ENCODE measurements at places on chromosomes 5 and 9.

DNA sequence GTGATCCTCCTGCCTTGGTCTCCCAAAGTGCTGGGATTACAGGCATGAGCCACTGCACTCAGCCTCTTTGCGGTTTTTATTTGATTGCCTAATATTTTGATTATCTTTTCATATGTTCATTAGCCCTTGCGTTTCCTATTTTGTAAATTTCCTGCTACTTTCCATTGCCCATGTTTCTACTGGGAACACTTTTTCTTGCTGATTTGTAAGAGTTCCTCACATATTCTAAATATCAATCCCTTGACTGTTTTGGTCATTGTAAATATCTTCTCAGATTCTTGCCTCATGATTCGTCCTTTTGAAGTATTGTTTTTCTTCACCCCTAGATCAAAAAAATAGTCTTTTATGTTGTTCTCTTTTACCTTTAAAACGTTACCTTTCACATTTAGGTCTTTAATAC lies 37.9 kb upstream of the TTC1 start:
- DNase-seq, result no peak

DNA sequence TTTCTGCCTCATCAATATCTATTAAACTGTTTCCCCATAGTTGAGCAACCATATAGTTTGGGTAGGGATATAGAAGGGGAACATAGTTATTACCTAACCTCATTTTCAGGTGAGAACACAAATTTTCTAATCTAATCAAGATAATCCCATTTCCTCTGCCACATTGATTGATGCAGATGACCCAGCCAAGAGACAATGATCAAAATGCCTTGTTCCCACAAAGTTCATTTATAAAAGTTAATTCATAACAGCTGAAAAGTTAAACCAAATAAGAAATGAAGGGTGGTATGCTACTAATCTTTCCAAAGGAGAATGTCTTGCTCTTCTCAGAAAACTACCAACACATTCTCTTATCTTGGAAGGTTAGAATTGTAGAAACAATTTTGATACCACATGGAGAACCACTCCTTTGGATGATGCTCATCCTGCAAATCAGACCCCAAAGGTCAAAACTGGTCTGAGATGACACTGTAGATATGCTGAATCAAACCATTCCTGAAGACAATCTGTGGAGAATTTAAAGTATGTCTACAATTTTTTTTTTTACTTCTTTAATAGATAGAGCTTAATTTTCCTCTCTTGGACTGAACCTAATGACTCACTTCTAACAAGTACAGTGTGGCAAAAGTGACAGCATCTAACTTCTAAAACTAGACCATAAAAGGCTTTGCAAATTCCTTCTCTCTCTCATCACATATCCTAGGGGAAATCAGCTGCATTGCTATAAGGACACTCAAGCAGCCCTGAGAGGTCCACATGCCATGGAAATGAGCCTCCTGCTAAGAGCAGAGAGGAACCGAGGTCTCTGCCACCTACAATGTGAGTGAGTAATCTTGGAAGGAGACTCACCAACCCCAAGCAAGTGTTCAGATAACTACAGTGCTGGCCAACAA lies 586.7 kb upstream of the TUSC1 start:
- no peak for DNase-seq

DNA sequence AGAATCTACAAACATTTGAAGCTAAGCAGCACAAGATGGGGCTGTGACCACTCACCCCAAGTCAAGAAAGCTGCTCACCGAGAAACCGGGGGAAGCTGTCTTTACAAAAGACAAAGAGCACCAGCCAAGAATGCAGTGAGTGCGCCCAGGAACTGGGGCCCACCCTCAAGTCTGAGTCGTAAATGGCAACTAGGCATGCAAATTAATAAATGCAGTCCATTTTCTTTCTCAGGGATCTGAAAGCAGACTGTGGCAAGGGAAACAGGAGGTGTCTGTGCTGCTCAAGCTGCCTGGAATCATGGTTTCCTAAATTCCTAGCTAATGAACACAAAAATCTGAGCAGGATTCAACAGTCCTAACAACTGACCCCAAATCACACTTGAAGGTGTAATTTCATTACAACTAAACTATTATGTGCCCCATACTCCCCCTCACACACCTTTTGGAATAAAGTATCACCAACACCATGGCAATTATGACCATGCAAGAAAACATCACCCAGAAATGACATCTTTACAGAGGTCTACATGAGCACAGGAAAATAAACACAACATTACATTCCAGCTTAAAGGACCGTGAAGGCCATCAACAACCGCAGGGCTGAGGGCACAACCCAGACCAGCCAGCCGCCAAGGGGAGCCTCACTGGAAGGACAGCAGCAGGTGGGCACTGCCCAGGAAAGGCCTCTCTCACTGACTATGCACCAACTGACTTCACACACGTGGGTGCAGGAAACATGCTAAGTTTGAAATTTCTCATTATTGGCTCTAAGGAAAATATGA lies 17.6 kb downstream of the NSUN2 start:
- no peak for DNase-seq

DNA sequence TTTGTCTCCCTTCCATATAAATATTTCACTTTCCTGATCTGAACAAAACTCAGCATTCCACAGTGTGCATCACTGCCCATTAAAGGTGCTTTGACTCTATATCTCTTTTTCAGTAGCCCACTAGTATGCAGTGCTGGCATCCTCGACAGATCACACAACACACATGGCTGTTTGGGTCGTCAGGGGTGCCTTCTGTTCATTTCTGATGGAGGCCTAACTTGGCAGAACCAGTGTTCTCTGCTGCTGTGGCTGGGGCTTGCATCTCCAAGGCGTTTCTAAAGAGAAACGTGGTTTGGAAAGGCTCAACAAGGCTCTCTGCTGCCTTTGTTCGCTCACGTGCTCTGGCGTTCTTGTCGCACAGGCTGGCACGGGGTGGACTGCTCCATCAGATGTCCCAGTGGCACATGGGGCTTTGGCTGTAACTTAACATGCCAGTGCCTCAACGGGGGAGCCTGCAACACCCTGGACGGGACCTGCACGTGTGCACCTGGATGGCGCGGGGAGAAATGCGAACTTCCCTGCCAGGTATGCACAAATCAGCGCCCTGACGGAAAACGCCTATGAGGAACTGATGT lies 97.7 kb upstream of the PRRC1 start:
- DNase-seq, result no peak

DNA sequence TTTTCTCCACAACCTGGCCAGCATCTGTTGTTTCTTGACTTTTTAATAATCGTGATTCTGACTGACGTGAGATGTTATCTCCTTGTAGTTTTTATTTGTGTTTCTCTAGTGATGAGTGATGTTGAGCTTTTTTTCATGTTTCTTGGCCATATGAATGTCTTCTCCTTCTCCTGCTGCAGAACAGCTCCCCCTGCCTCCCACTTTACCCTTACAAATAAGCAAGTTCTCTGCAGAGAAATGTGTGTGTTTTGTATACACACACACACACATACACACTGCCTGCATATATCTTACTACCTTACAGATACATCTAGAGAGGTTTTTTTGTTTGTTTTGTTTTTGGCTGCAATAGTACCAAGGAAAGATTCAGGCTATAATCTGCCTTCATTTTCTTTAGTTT lies 88.7 kb upstream of the PHF24 start:
- peak; percentile 26 for DNase-seq

- no peak for DNase-seq
These were observed 59.9 kb upstream of the ALDH1B1 start for GRCh38 chr9:38332625-38333024.

GRCh38 chr9:132356324-132356924 lies 1.6 kb upstream of the SETX start:
- DNase-seq, result no peak

GRCh38 chr9:17453751-17454150 lies 125.1 kb upstream of the SH3GL2 start:
- no peak for DNase-seq

DNA sequence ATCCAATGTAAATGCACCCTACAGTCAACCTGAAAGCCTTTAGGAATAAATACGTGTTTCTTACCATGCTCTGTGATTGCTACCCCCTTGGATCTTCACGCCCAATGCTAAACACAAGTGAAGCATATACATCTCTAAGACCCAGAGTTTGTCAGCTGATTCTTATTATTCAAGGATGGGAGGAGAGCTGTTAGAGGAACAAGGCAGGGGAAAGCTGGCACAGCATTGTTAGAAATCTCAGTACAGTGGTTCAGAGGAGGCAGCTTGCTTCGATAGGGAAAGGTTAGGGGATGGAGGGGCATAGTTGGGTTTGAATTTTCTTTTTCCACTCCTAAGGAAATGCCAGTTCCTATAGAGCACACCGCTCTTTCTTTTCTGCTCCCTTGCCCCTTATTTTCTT lies 16.7 kb upstream of the TAF11L2 start:
- DNase-seq, result no peak

DNA sequence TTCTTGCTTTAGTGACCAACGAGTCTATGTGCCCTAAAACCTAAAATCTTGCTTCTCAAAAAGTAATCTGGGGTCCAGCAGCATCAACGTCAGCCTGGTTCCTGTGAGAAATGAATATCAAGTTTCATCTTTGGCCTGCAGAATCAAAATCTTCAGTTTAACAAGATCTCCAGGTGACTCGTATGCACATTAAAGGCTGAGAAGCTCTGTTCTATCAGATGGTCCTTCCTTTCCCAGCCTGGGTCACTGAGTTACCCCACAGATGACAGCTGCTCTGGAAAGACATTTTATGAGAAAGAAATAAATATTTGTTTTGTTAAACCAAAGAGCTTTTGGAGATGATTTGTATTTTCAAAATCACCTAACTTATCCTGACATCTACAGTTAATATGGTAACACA lies 75.8 kb downstream of the ADAMTSL1 start:
- DNase-seq, result no peak

- DNase-seq, result no peak
These were observed 6.5 kb downstream of the UNC5A start for GRCh38 chr5:176816791-176817347.

GRCh38 chr9:136220017-136220729 lies 15.2 kb upstream of the LHX3 start:
- peak; percentile 42 for DNase-seq

GRCh38 chr5:102867992-102868662 lies 113.0 kb downstream of the PAM start:
- peak; percentile 66 for DNase-seq

DNA sequence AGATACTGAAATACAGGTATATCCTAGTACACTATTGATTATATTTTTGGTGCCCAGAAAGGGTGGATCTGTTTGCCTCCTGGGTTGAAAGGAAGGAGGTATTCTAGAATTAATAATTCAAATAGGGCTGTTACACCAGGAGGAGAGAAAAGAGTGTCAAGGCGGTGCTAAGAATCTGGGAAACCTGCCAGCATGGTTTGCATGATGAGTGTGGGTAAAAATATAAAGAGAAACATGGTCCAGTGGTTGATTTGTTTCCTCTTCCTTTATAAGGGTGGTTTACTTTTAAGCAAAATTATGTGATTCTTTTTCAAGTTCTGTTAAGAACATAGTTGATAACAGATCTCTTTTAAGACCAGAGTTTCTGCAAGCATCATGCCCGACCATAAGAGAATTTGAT lies 69.4 kb upstream of the NFIB start:
- no peak for DNase-seq

GRCh38 chr5:75964008-75964407 lies 119.2 kb upstream of the SV2C start:
- DNase-seq, result no peak

- no peak for DNase-seq
These were observed 23.8 kb upstream of the ANKRD33B start for GRCh38 chr5:10540036-10540544.

GRCh38 chr5:149802008-149802680 lies 72.0 kb downstream of the PPARGC1B start:
- DNase-seq, result no peak

DNA sequence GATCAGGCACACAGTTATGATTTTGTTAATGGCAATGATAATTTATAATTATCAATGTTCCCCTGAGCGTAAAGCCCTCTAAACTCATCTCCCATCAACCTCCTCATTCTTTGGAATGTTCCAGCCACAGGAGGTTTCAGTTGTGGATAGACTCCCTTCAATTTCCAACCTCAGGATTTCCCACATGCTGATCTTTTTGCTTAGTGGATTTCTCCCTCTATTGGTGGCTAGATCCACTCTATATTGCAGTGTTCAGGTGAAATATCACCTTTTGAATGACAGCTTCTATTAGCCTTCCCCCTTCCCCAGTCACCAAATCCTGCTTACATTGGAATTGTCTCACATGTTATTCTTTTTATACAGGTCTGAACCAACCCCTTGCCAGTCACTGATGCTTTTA lies 113.9 kb downstream of the CDH10 start:
- peak; percentile 16 for DNase-seq

DNA sequence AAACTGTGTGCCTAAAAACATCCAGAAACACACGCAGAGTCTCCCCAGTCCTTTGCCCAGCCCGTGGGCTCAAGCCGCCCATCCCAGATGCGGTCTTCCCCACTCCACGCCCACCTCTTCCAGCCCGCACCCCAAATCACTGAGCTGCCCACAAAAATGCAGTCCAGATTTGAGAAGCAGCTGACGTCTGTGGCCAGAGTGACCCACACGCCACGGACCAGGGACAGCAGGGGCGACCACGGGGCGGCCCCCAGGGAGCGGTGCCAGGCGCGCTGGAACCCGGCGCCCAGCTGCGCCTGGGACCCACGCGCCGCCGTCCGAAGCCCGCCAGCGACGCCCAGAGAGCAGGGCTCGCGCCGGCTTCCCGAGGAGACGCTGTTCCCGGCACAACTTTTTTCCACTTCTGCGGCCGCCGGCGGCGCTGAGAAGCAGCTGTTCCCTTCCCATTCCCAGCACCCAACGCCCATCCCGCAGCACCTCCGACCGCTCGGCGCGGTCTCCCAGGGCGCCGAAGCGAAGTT lies 674 bp downstream of the LHFPL2 start:
- peak; percentile 64 for DNase-seq

GRCh38 chr5:64269164-64269563 lies 103.5 kb downstream of the RNF180 start:
- no peak for DNase-seq

GRCh38 chr5:132770476-132771159 lies 6.4 kb downstream of the SEPTIN8 start:
- DNase-seq, result no peak

GRCh38 chr5:52077941-52078815 lies 694.9 kb downstream of the ISL1 start:
- DNase-seq, result no peak

DNA sequence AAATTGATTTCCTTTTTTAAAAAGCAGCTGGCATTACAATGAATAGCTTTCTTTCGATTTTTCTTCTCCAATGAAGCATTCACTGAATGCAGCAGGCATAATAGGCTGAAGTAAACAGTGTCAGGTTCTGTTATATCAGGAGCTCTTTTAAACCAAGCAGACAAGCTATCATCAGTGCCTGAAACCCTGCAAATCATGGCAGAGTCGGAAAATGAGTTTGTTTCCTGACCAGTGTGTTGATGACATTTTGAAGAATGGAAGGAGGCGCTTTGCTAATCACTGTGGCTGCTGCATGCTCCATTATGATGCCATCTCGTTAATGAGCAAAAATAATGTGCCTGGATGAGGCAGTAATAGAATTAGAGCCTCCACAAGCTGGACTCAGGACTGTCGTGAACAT lies 284.5 kb downstream of the ZNF608 start:
- no peak for DNase-seq

- DNase-seq, result peak; percentile 69
These were observed at the start of gene SLC1A1 for GRCh38 chr9:4489919-4490704. TSS of gene SLC1A1 (plus strand) at chr9:4490468. CDS start at chr9:4490680, 212 bp downstream.

- DNase-seq, result no peak
These were observed 6.5 kb upstream of the MED10 start for GRCh38 chr5:6384856-6385255.

- no peak for DNase-seq
These were observed 348.5 kb downstream of the MED10 start for GRCh38 chr5:6029811-6030271.
